ENCODE measurements at places on chromosomes 5 and 9.

GRCh38 chr9:92122061-92122460, 6.8 kb upstream of the SPTLC1 start:
- DNase-seq = no peak

GRCh38 chr9:94145640-94146039, 61.4 kb downstream of the PTPDC1 start:
- no peak for DNase-seq

DNA sequence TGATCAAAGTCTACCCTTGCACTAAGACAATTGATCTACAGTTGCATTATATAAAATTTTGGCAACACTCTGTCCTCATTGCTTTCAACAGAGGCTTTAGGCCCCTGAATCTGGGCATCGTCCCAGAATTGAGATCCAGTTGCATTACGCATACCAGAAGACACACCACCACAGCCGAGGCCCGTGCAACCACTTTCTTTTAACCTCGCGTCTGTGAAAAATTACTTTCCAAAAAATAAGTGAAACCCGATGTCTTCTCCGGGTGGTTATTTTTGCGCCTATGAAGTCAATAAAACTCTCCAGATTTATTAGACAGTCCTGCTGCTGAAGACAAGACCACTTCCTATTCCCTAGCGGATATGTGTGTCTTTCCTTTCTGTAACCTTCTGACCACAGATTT, 52.1 kb upstream of the NFIB start:
- DNase-seq = no peak

DNA sequence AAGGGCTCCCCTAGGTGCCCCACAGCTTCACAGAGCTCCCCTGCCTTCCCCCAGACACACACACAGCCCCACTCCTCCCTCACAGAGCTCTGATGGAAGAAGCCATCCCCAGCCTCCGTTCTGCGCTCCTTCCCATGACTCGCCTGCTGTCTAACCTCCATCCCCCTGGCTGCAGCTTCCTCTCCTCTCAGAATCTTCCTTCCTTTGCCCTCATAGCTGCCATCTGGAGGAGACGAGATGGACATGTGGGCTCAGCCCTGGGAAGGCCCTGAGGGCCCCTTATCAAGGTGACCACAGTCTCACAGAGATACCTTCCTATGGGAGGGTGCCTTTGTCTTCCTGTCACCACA, 94.3 kb downstream of the PCDH1 start:
- DNase-seq = no peak

DNA sequence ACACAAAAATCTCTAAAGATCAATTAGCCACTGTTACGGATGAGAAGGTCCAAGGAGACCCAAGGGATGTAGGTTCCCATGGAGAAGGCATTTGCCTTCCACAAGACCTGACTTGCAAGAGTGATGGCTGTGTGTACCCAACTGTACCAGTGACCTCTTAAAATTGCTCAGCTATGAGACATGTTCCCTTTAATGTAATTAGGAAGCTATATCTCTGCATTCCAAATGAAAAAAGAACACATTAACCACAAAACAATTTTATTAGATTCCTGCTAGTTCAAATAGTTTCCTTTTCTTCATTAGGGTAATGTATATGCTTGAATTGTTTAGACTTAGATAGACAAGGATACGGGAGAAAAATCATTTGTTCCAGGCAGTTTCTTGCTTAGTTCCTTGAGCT, 3.3 kb downstream of the OR2Y1 start:
- DNase-seq = no peak

- DNase-seq = no peak
These were observed at the start of gene LOX for GRCh38 chr5:122078116-122079110. TSS of gene LOX (minus strand) at chr5:122078259. CDS start at chr5:122077985, 274 bp downstream.

- no peak for DNase-seq
These were observed 8.7 kb upstream of the CSNK1G3 start for GRCh38 chr5:123503299-123503698.

DNA sequence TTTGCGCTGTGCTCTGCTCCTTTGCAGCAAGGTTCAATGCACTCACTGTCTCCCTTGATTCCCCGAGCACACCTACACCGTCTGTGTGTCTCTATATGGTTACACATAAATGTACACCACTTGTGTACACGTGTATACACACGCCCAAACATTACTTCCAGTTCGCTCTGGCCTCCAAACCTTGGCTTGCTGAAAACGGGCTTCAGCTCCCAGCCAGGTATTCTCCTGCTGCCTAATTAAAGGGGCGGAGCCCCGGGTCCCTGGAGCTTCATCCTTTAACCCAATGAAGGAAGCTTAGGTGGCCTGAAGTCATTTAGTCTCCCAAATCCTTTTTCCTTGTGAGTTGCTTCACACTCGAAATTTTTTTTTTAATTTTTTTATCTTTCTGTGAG, 4.6 kb downstream of the ISL1 start:
- DNase-seq = no peak

Measured in COLO829 (cell line).